CD4-positive, alpha-beta T cell treated with Interleukin-10 for 1 hour (primary cell): ENCODE measurements at places on chromosomes 1 and 21.

GRCh38 chr1:34780528-34780927, 486 bp upstream of the GJB3 start:
- no peak for DNase-seq

GRCh38 chr1:14862114-14862771, 263.8 kb downstream of the KAZN start:
- no peak for DNase-seq

GRCh38 chr21:42674351-42674940, 21.0 kb downstream of the PDE9A start:
- DNase-seq = no peak

DNA sequence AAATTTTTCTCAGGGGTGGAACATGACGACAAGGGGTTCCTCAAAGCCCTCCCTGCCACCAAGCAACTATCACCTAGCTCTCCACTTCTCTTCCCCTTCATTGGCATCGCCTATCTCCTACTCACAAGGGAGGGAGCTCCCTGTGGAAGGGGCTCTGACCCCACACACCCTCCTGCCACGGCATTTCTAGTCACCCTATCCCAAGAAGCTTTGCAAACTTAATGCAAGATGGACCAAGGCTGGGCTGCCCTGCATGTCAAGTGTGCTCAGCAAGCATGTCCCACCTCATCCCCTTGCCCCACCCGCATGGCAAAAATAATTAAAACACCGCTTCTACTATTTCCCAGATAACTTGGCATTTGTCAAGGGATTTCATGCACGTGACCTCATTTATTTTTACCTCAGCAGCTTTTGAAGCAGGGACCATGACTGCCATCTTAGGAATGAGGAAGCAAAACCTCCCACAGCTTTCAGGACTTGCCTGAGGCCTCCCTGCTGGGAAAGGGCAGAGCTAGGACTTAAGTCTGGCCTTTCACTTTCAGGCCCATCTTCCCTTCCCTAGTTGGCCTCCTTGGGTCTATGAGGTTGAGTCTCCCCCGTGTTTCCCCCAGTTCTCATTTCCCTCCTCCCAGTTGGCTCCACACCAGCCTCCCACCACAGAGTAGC, 161.3 kb downstream of the TSEN15 start:
- no peak for DNase-seq

DNA sequence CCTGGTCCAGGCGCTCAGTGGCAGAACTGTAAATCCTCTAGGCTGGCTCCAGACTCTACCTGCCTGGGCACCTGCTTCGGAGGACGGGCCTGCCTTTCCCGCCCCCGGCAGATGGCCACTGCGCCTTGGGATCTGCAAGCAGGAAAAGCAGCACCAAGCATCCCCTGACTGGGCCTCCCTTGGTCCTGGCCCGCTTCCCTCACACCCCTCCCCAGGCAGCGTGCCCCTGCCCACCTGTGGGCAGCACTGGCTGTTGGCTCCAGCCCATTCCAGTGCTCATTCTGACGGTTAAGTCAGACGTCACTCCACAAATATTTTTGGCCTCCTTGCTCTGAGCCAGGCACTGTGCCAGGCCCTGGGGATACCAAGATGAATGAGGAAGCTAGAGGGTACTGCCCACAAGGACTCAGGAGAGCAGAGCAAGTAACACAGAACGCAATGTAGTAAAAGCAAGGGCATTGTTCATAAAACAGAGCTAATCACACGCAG, 22.0 kb upstream of the BLACAT1 start:
- DNase-seq = no peak
